Retina (tissue), 1 donor: ENCODE measurements at places on chromosomes 5 and 9.

- DNase-seq: no peak
Measured at GRCh38 chr9:132698989-132699388, 28.7 kb downstream of the GTF3C4 start.

DNA sequence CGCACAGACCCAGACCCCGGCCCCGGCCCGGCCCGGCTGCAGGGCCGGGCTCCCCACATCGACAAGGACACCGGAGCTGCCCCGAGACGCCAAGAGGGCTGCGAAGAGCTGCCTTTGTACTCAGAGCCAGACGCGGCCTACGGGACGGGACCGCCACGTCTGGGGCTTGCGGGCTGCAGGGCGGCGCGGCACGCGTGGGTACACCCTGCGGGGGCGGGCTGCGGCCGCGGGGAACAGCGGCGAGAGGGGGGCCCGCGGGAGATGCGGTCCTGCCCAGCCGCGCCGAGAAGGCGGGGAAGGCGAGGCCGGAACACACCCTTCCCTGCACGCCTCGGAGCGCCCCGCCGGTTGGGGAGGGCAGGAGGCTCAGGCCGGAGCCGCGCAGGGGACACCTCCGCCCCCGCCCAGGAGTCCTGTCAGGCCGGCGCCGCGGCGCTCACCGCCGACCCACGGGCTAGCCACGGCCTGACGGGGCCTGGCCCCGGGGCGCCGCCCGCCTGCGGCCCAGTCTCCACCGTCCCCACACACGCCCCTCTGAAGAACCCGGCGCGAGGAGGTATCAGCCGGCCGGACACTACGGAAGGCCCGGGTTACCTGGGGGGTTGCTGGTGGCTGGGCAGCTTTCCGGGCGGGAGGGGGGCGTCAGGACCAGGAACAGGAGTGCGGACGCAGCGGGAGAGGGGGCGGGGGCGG, 478 bp downstream of the RAB14 start:
- peak; percentile 63 for DNase-seq

- no peak for DNase-seq
Measured at GRCh38 chr5:73514418-73514817, 16.2 kb downstream of the BTF3 start.

DNA sequence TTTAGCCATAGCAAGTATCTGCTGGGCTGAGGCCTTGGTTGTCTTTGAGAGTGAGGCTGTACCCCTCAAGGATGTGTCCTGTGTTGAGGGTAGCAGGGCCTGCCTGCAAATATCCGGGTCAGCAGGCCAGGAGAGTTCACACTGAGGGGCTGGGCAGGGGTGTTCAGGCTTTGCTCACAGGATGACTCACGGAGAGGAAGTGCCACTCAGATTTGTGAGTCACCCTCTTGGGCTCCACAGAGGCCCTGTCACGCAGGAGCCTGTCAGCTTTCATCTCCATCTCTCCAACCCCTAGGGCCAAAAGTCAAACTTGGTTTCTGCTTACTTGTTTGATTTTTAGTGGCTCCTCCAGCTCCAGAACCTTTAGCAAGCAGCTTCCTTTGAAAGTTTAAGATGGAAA, 211.5 kb downstream of the SEC61B start:
- peak; percentile 25 for DNase-seq

- no peak for DNase-seq
Measured at GRCh38 chr9:101429736-101430135, 5.8 kb downstream of the ALDOB start.

- no peak for DNase-seq
Measured at GRCh38 chr5:154365823-154366222, 80.0 kb upstream of the SAP30L start.

GRCh38 chr9:107945961-107946360, 456.4 kb upstream of the KLF4 start:
- no peak for DNase-seq

- no peak for DNase-seq
Measured at GRCh38 chr5:41921874-41922273, 3.2 kb upstream of the FBXO4 start.

- DNase-seq: no peak
Measured at GRCh38 chr9:4192450-4192849, 107.4 kb downstream of the GLIS3 start.

- DNase-seq: peak; percentile 72
Measured at GRCh38 chr5:136212252-136212721, 19.3 kb upstream of the SMIM32 start.

GRCh38 chr5:72149742-72150141, 42.5 kb downstream of the MAP1B start:
- no peak for DNase-seq

DNA sequence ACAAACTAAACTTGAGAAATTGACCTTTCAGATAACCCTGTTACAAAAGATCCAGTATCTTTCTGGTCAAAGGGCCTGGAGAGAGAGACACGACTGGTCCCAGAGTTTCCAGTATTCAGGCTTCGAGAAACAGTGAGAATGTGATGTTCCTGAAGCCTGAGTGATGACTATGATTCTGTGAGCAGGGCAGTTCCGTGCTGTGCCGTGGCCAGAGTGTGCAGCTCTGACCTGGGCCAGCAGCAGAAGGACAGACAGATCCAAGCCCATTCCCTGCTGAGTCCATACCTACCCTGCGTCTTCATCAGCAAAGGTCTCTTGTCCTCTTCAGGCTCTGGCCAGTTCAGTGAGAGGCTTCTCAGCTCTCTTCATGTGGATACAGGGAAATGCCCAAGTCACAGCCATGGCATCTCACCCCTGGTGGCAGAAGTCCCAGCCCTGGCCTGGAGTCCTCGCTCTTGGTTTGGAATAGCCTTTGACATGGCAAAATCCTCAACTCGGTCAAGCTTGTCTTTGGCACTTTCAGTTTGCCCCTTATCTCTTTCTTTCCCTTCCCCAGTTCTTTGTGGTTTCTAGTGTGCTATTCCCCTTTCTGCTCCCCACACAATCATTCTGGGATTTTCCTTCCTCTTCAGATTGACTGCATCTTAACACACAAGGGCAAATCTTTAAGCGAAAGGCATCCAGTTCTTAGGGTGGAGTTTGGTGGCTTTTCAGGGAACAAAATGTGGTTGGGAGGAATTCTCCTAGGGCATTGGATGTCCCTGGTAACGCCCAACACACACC, 107.7 kb downstream of the LIFR start:
- no peak for DNase-seq

- no peak for DNase-seq
Measured at GRCh38 chr5:95177456-95177855, 107.4 kb downstream of the MCTP1 start.

GRCh38 chr9:19967216-19967887, 178.5 kb upstream of the SLC24A2 start:
- DNase-seq: no peak

GRCh38 chr5:34598177-34598794, 57.8 kb upstream of the RAI14 start:
- DNase-seq: peak; percentile 31

GRCh38 chr5:124669956-124670721, 76.3 kb downstream of the ZNF608 start:
- DNase-seq: no peak

GRCh38 chr9:7756088-7756487, 43.5 kb downstream of the DMAC1 start:
- no peak for DNase-seq

DNA sequence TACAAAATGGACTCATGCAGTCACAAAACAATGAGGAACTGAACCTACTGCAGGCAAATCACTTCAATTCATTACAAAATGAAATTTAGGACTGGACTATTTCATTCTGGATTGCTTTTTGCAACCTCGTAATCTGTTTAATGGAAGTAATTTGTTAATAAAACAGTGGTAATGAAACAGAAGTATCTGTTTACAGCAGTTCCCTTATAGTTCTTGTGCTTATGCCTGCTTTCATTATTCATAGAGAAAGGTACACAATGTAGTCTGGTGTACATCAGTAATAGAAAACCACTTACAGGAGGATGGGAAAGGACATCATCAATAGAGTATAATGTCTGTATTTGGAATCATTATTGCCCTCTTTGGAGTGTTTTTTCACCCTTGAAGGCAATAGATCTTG, 389.2 kb upstream of the NUDT12 start:
- DNase-seq: no peak

- no peak for DNase-seq
Measured at GRCh38 chr5:36156619-36157018, 4.7 kb downstream of the SKP2 start.

DNA sequence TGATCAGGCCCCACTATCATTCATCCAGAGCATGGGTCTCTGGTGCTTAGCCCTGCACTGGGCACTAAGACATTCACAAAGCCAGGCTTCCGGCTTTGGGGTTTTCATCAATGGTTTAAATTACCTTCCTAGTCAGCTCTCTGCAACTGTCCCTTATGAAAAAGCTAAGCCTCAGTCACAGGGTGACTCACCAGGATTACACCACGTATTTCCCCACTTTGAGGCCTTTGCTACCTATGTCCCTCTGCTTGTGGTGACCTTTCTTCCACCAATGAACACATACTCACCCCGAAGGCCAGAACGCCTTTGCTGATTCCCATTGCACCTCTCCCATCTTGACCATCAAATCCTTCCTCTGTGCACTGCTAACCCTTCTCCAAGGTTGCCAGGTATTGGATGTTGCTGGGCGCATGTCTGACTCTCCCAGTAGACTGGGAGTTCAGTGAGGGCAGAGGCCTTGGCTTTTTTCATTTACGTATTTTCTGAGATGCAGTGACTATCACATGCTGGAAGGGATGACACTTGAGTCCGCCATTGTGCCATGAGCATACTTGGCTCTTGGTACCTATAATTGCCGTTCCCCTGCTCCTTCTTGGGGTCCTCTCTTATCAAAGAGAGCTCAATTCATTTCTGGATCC, 58.7 kb upstream of the TNFSF8 start:
- DNase-seq: no peak

DNA sequence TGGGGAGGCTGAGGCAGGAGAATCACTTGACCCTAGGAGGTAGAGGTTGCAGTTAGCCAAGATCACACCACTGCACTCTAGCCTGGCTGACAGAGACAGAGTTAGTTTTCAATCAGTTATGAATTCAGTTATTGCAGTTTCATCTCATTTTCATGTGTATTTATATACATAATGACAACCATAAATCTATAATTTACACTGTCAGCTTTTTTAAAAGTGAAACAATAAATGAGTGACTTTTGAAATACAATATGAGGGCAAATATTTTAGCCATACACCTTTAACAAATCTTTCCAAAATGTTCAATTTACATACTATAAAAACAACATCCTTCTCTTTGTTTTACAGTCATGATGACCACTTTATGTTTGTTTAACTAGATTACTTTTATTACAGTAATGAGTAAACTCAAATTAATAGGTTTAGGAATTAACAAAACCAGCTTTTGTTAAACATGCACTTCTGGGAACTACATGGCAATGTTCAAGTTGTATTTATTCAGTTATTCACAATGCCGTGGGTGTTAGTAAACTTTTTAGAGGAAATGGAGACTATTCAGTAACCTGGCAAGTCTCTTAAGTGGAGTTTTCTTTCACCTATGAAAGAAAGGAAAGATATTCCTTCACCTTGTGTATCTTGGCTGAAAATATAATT, 12.7 kb downstream of the TYRP1 start:
- DNase-seq: no peak

GRCh38 chr9:16252616-16253015, 617.9 kb downstream of the BNC2 start:
- DNase-seq: no peak

DNA sequence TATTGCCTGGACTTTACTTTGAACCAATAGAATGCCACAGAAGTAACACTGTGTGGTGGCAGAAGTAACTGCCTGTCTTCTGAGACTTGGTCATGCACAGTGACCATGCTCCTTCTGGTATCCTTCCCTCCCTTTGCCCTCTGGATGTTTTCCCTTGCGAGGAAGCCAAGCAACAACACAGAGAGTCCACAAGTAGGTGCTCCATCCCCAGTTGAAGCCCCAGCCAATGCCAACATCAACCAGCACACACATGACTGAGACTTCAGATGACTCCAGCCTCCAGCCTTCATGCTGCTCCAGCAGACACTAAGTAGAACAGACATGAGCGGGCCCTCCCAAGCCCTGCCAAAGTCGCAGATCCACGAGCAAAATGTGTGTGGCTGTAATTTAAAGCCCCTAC, 129.6 kb downstream of the EPB41L4A start:
- no peak for DNase-seq

- no peak for DNase-seq
Measured at GRCh38 chr5:150605546-150605945, 34.9 kb upstream of the SYNPO start.

DNA sequence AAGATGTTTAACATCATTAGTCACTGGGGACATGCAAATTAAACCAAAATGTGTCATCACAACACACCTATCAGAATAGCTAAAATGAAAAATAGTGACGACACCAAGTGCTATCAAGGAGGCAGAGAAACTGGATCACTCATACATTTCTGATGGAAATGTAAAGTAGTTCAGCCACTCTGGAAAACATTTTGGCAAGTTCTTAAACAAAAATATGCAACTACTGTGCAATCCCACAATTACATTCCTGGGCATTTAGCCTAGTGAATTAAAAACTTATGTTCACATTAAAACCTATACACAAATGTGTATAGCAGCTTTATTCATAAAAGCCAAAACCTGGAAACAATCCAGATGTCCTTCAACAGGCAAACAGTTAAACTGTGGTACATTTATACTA, 53.1 kb downstream of the SVEP1 start:
- DNase-seq: no peak

DNA sequence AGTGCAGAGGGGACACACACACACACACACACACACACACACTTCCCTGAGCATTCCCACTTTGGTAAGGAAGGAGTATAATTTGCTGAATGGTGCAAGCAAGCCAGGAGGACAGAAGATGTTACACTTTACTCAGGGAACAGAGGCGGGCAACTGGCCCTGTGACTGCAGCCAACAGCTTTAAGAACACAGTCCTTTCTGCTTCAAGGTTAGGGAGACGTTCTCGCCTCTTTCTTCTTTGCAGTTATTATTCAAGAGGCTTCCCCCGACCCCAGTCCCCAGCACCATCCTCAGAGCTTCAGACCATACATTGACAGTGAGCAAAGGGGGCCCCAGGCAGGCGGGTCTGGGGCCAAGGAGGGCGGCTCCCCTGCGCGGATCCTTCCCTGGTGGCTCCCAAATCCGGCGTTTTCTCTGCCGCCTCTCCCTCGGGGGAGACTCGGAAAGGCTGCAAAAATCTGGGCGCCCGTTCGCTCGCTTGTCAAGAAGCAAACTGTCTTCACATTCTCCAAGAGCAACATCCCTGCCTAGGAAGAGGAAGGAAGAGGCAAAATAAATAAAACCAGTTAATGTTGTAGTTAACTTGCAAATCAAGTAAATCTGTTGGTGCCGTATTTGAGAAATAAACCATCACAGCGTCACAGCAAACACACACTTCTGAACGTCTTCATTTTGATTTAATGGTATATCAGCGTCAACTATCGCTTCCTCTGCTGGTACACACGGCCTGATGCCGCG, 3.8 kb upstream of the LHX2 start:
- peak; percentile 66 for DNase-seq

GRCh38 chr5:74279244-74279643, 361.3 kb downstream of the ENC1 start:
- DNase-seq: no peak

GRCh38 chr5:175120412-175120811, 323.6 kb downstream of the DRD1 start:
- DNase-seq: no peak

DNA sequence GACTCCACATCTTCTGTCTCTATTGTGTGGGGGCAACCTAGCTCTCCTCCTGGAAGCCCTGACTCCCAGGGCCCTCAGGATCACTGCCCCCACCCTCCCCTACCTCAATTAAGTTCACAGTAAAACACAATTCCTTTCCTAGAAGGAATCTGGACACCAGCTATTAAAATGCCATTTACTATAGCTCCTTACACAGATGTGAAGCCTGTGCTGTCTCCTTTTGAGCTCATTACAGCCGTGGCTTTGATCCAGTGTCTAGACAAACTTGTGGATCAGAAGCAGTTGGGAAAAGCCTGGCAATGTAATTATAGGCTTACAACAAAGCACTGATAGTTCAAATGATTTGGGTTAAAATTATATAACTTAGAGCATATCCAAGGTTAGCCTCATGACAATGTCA, 107.0 kb upstream of the SMIM23 start:
- DNase-seq: no peak
